Ascending aorta (tissue), 2 donors: ENCODE measurements at places on chromosomes 3 and 15. TPM values are rescaled to one million over a fixed set of nuclear protein-coding genes. Genes with fewer than 3 reads are reported as not detected.

The CDHR4 gene
- not detected for total RNA-seq

The GUCA1C gene
- total RNA-seq, result not detected

DNA sequence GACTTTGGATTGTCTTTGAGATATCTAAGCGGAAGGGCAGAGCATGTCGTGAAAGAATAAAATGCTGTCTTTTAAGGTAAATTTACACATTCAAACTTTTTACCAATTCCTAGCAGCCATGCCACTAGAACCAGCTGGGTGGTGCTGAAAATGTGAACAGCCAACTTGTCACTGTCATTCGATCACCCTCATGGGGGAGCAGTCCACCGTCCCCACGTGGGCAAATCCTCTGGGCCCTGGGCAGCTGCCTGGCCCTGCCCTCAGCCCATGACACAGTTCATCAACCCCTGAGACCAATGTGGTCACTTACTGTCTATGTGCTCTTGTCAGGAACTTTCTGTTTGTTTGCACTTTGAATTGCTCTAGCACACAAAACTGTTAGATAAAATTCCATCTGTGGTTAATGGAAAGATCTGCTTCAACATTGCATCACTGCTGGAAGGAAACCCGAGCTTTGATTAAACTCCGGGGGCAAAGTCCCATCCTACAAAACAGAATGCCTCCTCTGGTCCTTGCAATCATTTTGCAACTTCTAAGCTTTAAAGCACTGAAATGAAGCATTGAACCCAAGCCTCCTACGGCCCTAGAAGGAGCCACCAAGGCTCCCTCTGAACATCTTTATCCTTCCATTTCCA is 50.1 kb downstream of the PCSK6 start:
- H3K36me3 ChIP-seq, result no peaks in the 10 kb centered on the region
- DNase-seq, result no peak

GRCh38 chr3:107523539-107524325 is 970 bp downstream of the BBX start:
- no peaks in the 10 kb centered on the region for H3K27me3 ChIP-seq
- peaks cover 11% of the 10 kb centered on the region for H3K4me1 ChIP-seq
- no peak for DNase-seq
- peak overlapping the region; percentile 96 for H3K27ac ChIP-seq
- H3K36me3 ChIP-seq, result no peaks in the 10 kb centered on the region
- H3K4me3 ChIP-seq, result peak overlapping the region; percentile 94

- H3K27me3 ChIP-seq, result no peaks in the 10 kb centered on the region
- no peak overlapping the region for H3K4me3 ChIP-seq
- DNase-seq, result no peak
- H3K36me3 ChIP-seq, result no peaks in the 10 kb centered on the region
These were observed 2.9 kb upstream of the RBM6 start for GRCh38 chr3:49937090-49937489.

The SH2D7 gene
- not detected for total RNA-seq
